ENCODE measurements at places on chromosomes 5 and 9. TPM values are rescaled to one million over a fixed set of nuclear protein-coding genes. Genes with fewer than 3 reads are reported as not detected.

Gene TYRP1
- not detected for polyA plus RNA-seq

Gene DCAF12
- 18.4 TPM for polyA plus RNA-seq

Gene ZFAND5
- 82.4 TPM for polyA plus RNA-seq

DNA sequence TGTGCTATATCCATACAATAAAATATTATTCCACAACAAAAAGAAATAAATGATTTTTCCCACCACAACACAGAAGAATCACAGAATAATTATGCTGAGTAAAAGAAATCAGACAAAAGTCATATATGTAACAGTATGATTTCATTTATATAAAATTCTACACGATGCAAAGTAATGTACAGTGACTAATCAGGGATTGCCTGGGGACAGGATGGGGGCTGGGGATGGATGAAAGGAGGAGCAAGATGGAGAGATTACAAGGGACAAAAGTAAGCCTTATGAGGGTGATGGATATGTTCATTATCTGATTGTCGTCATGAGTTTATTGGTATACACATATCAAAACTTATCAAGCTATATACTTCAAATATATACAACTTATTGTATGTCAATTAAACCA, 154.0 kb downstream of the FBN2 start:
- H3K27ac ChIP-seq: no peak overlapping the region
- no peak overlapping the region for H3K4me3 ChIP-seq
- H3K27me3 ChIP-seq: no peaks in the 10 kb centered on the region
- H3K4me1 ChIP-seq: no peaks in the 10 kb centered on the region

DNA sequence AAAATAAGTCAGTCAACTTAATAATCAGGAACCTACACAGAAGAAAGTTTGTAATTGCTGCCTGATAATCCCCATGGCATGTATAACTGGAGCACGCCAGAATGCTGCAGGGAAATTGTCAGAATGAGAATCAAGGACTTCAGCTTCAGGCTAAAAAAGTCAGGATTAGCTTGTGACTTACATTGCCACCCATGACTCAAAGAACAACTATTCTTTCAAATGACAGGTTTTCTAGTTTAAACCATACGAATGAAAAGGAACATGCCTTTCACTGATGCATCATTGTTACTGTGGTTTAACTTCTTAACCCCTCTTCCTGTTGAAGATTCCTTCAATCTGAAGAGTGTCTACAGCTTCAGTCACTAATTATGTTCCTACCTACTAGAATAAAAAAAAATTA, 112.4 kb downstream of the ISL1 start:
- no peaks in the 10 kb centered on the region for H3K4me1 ChIP-seq
- no peak overlapping the region for H3K27ac ChIP-seq
- DNase-seq: no peak
- no peaks in the 10 kb centered on the region for H3K36me3 ChIP-seq
- no peak overlapping the region for H3K4me3 ChIP-seq

DNA sequence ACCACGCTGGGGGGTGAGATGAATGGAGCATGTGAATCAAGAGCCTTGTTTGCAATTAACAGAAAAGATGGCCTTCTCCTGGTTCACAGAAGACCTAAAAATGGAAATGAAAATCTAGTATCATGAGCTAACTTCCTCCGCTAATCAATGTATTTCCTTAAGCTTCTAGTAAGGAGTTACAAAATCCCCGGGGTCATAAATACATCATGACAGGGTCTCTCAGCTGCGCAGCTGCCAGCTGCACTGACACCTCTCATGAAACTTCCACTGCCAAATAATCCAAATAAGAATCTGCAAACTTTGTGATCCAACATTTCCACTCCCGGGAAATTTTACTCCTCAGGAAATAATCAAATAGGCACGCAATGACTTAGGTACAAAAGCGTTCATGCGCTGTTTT, 11.9 kb downstream of the MYO10 start:
- no peak overlapping the region for H3K27ac ChIP-seq
- no peaks in the 10 kb centered on the region for H3K36me3 ChIP-seq
- no peak overlapping the region for H3K4me3 ChIP-seq
- DNase-seq: no peak
- H3K4me1 ChIP-seq: no peaks in the 10 kb centered on the region
- no peaks in the 10 kb centered on the region for H3K27me3 ChIP-seq

DNA sequence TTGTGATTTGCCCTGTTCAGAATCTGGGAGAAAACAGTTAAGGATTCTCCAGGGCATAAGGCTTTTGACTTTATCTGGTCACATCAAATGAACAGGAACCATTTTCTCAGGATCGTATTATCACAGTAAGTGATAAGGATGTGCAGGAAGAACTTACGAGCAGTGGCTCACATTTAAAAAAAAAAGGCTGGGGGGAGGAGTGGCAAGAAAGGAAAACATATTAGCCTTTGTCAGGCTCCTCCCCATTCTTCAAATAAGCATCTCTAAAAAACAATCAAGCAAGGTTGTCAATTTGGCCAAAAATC, 234.3 kb upstream of the TMEM161B start:
- peak overlapping the region; percentile 75 for H3K4me3 ChIP-seq
- no peaks in the 10 kb centered on the region for H3K27me3 ChIP-seq
- H3K36me3 ChIP-seq: no peaks in the 10 kb centered on the region
- H3K4me1 ChIP-seq: peaks cover 7% of the 10 kb centered on the region
- H3K27ac ChIP-seq: no peak overlapping the region
- no peak for DNase-seq

DNA sequence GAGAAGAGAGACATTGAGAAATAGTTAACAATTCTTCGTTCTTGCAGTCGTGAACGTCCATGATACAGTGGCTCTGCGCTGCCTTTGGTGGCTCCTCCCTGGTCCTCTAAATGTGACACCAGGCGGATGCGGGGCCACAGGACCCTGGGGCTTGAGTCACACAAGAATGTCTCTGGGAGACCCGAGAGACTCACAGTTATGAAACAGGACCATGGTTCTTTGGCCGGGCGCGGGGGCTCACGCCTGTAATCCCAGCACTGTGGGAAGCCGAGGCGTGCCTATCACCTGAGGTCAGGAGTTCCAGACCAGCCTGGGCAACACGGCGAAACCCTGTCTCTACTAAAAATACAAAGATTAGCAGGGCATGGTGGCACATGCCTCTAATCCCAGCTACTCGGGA, 767 bp upstream of the ZDHHC11 start:
- no peak overlapping the region for H3K27ac ChIP-seq
- H3K27me3 ChIP-seq: no peaks in the 10 kb centered on the region
- H3K36me3 ChIP-seq: no peaks in the 10 kb centered on the region
- DNase-seq: no peak
- no peak overlapping the region for H3K4me3 ChIP-seq

- DNase-seq: no peak
- H3K36me3 ChIP-seq: no peaks in the 10 kb centered on the region
- H3K27me3 ChIP-seq: no peaks in the 10 kb centered on the region
- H3K27ac ChIP-seq: no peak overlapping the region
Measured at GRCh38 chr5:856531-857425, 6.0 kb upstream of the ZDHHC11 start.

DNA sequence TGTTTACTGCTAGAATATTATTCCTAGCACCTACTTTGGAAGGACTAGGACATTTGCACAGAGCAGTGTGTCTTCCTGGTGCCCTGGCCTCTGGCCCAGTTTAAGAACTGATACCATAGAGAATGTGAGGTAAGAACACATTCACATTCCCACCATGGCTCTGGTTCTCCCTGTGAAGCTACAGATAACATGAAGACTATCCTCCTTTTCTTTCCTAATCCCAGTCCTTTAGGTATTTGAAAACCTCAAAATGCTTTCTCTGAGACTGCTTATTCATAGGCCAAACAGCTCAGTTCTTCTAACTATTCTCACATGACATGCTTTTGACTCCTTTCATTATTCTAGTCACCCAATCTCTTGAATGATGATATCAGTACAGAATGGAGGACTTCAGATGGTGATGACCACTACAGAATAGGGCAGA, 11.9 kb downstream of the FAM219A start:
- H3K27ac ChIP-seq: no peak overlapping the region
- no peak for DNase-seq
- peaks cover under 1% of the 10 kb centered on the region for H3K4me1 ChIP-seq
- no peak overlapping the region for H3K4me3 ChIP-seq
- no peaks in the 10 kb centered on the region for H3K27me3 ChIP-seq

GRCh38 chr5:159290741-159291140, 27.7 kb downstream of the UBLCP1 start:
- H3K4me1 ChIP-seq: no peaks in the 10 kb centered on the region
- DNase-seq: no peak
- no peaks in the 10 kb centered on the region for H3K36me3 ChIP-seq
- H3K27ac ChIP-seq: no peak overlapping the region
- H3K27me3 ChIP-seq: no peaks in the 10 kb centered on the region

DNA sequence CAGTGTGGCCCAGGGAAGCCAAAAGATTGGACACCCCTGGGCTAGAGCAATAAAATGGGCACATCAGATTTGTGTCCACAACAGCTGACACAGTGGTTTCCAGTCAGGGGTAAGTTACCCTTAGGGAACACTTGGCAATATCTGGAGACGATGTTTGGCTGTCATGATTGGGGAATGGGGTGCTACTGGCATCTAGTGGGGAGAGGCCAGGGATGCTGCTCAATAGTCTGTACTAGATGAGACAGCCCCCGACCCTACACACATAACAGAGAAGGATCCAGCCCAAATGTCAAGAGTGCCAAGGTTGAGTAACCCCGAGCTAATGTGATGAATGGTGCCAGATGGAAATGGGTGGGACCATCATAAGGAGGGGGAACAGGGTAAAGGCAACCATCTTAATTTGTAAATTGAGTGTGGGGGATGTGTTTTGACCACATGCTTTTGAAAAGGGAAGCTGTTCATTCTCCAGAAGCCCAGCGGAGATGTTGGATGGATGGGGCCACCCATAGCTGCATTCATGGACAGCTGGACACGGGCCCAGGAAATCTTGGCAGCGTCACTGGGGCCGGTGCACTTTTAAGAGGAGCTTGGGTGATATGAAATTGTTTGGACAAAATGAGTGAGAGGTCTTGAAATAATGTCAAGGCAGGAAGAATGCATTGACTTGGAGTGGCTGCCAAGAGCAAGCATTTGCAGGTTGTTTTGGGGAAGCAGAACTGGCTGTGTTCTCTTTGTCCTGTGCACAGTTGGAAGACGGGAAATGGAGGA, 33.4 kb downstream of the SYK start:
- DNase-seq: no peak
- no peak overlapping the region for H3K27ac ChIP-seq
- H3K27me3 ChIP-seq: no peaks in the 10 kb centered on the region
- no peaks in the 10 kb centered on the region for H3K4me1 ChIP-seq
- H3K36me3 ChIP-seq: no peaks in the 10 kb centered on the region
- H3K4me3 ChIP-seq: no peak overlapping the region

DNA sequence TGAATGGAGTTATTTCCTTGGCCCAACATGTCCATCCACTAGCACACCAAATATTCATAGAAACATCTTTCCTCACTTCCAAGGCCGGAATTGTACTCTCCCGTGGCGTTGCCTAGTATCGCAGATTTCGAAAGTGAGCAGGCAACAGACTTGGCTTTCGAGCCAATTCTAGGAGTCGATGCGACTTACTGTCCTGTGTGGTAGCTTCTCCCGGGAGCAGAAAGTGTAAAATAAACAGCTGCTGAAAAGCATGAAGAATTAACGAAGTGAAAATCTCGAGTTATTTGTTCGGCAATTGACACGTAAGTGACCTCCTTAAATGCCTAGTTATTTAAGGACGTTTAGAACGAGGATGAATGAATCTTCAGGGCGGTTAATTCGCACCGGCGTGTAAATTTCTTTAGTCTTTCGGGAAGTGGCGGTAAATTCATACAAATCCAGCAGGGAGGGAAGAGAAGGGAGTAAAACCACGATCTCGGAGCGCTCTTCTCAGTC, 449 bp upstream of the PCSK5 start:
- H3K27ac ChIP-seq: no peak overlapping the region
- peaks cover 5% of the 10 kb centered on the region for H3K27me3 ChIP-seq
- no peaks in the 10 kb centered on the region for H3K36me3 ChIP-seq
- peaks cover 17% of the 10 kb centered on the region for H3K4me1 ChIP-seq
- DNase-seq: no peak
- peak overlapping the region; percentile 75 for H3K4me3 ChIP-seq

GRCh38 chr5:527646-528628, 3.7 kb upstream of the SLC9A3 start:
- peak; percentile 35 for DNase-seq
- H3K4me3 ChIP-seq: no peak overlapping the region
- H3K4me1 ChIP-seq: peaks cover 8% of the 10 kb centered on the region

GRCh38 chr9:127912296-127912695, 4.5 kb downstream of the ST6GALNAC4 start:
- peaks cover 9% of the 10 kb centered on the region for H3K36me3 ChIP-seq
- H3K4me1 ChIP-seq: peaks cover 21% of the 10 kb centered on the region
- H3K27ac ChIP-seq: no peak overlapping the region
- no peaks in the 10 kb centered on the region for H3K27me3 ChIP-seq
- DNase-seq: no peak
- H3K4me3 ChIP-seq: no peak overlapping the region

DNA sequence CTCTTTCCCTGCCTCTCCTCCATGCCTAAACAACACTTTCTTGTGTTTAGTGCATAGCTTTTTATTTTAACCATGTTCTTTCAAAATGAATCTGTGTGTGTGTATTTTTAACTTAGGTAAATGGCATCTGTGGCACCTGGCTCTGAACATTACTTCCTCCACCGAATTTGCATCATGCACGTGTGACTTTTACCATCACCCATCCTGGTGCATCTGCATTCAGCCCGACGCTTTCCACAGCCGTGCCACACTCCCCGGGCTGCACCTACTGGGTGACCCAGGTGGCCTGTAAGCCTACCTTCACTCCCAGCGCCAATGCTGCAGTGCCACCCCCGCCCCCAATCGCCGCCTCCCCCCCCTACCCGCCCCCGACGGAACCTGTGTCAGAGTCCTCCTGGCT, 12.7 kb upstream of the FCN1 start:
- no peak overlapping the region for H3K27ac ChIP-seq
- H3K4me3 ChIP-seq: no peak overlapping the region
- no peaks in the 10 kb centered on the region for H3K27me3 ChIP-seq
- H3K4me1 ChIP-seq: no peaks in the 10 kb centered on the region
- no peak for DNase-seq

DNA sequence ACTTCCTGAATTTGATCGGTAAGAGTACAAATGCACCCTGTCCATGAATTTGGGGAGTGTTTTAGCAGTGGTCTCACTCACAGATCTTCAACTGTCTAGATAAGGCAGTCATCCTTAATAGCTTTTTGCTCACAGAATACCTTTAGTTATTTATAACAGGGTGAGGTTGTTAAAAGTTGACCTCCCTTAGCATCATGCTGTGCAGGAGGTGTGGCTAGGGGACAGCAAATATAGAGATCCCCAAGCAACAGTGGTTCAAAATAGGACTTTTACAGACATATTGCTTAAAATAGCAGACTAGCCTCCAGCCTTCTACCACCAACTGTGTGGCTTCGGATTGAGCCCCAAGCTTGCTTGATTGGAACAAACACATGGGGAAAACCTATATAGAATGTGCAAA, 724.4 kb downstream of the TLE1 start:
- no peak overlapping the region for H3K27ac ChIP-seq
- DNase-seq: no peak
- H3K4me1 ChIP-seq: no peaks in the 10 kb centered on the region
- H3K36me3 ChIP-seq: no peaks in the 10 kb centered on the region
- H3K4me3 ChIP-seq: no peak overlapping the region
- H3K27me3 ChIP-seq: no peaks in the 10 kb centered on the region

GRCh38 chr5:76269259-76269931, 133.7 kb upstream of the IQGAP2 start:
- H3K27ac ChIP-seq: no peak overlapping the region
- no peak for DNase-seq
- H3K36me3 ChIP-seq: no peaks in the 10 kb centered on the region
- no peaks in the 10 kb centered on the region for H3K4me1 ChIP-seq
- no peak overlapping the region for H3K4me3 ChIP-seq
